Activated CD4-positive, alpha-beta T cell treated with anti-CD3 and anti-CD28 coated beads for 24 hours (primary cell): ENCODE measurements at places on chromosomes 3 and 15.
A peak's percentile ranks its signal among the peaks of the same experiment; 100 is the strongest.

- DNase-seq: no peak
Observed at GRCh38 chr3:54905261-54905888, 22.5 kb downstream of the LRTM1 start.

DNA sequence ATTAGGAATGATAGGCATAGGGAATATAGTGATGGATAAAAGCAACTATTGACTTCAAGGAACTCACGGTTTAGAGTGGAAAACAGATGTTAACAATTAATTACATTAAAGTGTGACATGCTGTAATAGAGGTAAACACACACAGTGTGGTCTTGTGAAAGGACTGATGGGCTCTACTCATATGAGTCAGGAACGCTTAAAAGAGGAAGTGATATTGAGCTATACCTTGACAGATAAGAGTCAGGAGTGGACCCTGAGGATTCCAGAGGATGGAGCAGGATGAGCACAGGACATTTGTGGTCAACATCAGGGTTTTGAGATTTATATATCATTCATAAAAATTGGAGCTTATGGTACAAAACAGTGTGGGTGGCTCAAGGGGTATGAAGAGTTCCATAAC, 11.0 kb downstream of the EXOG start:
- no peak for DNase-seq

DNA sequence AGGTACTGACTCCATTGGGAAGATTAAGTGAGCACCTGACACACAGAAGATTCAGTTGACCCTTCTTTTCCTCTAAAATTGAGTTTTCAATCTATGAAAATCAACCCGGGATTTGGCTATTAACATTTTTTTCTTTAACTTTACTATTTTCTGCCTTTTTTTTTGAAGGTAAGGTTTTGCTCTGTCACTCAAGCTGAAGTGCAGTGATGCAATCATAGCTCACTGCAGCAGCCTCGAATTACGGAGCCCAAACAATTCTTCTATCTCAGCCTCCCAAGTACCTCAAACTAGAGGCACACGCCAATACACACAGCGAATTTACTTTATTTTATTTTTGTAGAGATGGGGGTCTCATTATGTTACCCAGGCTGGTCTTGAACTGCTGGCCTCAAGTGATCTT, 1029.5 kb downstream of the MCTP2 start:
- no peak for DNase-seq

DNA sequence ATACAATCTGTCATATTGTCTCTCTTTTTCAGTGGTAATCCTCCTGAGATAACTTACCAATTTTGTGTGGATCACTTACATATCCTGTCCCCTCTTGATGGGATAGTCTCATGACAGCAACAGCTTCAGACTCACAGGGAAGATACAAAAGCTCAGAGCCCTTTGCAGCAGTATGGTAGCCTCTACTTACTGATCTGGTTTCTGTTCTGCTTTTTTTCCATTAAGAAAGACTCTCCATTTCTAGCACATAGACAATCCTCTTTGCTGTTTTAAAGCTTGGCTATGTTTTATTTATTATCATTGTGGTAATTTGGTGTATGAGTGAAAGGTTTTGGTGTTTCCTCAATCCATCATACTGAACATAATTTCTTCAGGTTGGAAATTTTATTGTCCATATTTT, 25.4 kb upstream of the SOX14 start:
- DNase-seq: no peak

DNA sequence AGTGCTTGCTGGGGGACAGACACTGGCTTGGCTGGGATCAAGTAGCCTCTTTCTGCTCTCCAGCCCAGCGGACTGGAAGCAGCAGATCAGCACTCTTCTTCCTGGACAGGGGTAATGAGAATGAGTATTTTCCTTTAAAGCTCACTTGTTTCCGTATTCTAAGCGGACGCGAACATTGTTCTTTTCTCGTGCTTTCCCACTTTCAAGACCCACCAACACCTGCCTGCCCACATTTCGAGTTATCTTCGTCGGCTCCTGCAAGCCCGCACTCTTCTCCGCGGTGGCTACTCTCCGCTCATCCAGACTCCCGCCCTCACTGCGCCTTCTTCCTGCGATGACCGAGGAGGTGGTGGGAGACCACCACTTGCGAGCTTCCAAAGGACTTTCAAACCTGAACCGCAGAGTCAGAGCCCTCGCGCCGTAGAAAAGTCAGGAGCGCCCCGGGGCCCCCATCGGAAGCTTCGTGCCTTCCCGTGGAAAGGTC, 1.6 kb upstream of the PPM1L start:
- DNase-seq: no peak

- no peak for DNase-seq
Observed at GRCh38 chr3:148280623-148281242, 417.0 kb upstream of the AGTR1 start.

DNA sequence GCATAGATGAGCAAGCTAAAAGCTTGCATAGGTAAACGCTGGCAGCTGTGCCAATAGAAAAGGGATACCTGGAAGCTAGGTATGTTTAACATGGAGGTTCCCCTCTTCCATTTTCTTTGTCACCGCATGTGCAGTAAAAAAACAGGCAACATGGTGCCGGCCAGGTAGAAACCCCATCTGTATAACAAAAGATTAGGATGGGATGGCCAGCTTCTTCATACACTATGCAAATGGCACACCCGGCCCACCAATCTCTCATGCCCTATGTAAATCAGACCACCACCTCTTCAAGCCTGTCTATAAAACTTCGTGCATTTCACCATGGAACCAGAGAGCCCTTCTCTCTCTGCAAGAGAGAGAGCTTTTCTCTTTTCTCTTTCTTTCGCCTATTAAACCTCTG, 224.3 kb upstream of the P2RY1 start:
- DNase-seq: no peak

GRCh38 chr3:16377196-16377595, 112.2 kb downstream of the OXNAD1 start:
- no peak for DNase-seq

GRCh38 chr3:18445401-18446148, 20.4 kb upstream of the SATB1 start:
- DNase-seq: peak; percentile 53

DNA sequence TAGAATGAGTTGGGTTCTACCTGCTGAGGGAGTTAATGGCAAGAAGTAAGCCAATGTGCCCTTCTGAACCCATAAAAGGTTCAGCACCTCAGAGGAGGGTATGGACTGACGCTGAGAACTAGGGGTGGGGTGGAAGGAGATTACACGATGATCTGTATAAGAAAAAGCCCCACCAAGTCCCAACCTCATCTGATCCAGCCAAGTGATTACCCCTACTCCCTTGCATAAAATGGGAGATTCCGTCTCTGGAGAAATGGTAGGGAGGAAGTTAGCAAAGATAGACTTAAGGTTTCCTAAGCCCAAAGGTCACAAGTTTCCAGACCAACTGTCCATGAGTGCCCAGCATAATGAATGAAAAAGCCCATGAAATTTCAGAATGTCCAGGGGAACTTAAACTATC, 7.1 kb upstream of the DVL3 start:
- no peak for DNase-seq

- DNase-seq: no peak
Observed at GRCh38 chr3:184608209-184608608, 46.6 kb downstream of the EPHB3 start.

GRCh38 chr3:178465260-178466180, 70.7 kb upstream of the KCNMB2 start:
- DNase-seq: no peak

DNA sequence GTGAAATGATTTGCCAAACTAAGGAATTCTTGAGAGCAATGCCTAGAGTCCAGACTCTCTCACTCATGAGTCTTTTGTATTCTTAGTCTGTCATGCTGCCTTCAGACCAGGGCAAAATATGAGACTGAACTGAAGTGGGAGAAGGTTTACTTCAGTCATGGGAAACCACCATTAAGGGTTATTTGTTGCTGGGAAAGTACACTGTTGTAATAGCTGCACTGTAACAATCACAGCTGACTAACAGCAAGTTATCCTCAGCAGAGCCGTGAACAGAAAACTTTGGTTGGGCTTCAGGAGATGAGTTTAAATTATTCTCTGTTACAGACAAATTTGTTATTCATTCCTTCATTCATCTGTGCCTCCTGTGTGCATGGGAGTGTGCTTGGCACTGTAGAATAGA, 258.5 kb downstream of the ROBO2 start:
- no peak for DNase-seq

DNA sequence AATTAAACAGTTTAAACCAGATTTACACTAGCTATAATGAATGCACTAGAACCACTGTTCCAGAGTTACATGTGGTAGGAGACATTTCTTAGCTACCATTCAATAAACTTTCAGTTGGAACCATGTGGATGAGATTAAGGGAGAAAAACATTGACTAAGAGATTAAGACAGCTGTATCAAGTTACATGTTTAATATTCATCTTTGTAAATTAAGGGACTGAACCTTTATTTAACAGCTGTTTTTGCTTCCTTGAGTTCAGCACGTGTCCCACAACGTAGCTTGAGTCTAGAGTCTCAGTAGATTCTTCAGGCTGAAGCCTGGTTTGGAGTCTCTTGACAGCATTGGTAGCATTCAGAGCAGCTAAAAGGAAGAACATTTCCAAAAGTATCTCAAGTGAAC, 27.2 kb upstream of the CFAP44 start:
- DNase-seq: no peak

GRCh38 chr15:54456413-54456812, 478.2 kb downstream of the UNC13C start:
- no peak for DNase-seq

GRCh38 chr3:123805101-123805500, 79.0 kb downstream of the MYLK start:
- DNase-seq: no peak

- DNase-seq: no peak
Observed at GRCh38 chr3:36792342-36792741, 28.0 kb upstream of the DCLK3 start.

GRCh38 chr3:128878556-128879124, 780 bp upstream of the ACAD9 start:
- no peak for DNase-seq

GRCh38 chr15:66757521-66757920, 55.5 kb downstream of the SMAD6 start:
- DNase-seq: no peak

DNA sequence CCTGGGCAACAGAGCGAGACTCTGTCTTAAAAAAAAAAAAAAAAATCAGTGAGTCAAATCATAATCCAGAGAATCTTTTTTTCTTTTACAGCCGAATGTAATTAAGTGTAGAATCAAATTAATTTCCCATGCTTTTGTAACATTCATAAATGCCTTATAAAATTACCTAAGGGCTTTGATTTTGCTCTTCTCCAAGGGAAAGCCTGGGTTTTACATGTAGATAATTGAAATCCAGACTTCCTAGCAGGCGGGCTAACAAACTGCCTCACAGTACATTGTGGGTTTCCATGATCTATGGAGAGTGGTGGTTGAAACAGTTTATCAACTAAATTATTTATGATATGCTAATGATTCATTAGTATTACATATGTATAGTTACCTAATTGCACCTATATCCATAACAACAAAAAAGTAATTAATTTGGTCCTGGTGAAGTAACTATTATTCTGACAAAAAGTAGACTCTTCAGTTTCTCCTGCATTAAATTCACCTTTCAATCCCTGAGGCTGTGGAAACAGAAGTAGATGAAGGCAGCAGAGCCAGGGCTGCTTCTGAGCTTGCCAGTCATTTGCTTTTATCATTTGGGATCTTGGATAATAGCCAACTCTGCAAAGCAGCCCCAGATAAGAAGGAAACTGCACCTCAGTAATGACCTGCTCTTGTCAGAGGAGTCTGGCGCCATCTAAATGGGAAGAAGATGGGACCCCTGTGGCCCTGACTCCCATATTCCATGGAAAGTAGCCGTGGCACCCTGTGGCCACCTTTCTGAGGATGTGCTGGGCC, 9.5 kb downstream of the CCR9 start:
- DNase-seq: no peak

- DNase-seq: no peak
Observed at GRCh38 chr15:32642667-32643435, 1.3 kb downstream of the SCG5 start.

GRCh38 chr3:194870394-194871110, 184.9 kb downstream of the FAM43A start:
- no peak for DNase-seq

- no peak for DNase-seq
Observed at GRCh38 chr3:39205131-39205530, 12.7 kb upstream of the XIRP1 start.

DNA sequence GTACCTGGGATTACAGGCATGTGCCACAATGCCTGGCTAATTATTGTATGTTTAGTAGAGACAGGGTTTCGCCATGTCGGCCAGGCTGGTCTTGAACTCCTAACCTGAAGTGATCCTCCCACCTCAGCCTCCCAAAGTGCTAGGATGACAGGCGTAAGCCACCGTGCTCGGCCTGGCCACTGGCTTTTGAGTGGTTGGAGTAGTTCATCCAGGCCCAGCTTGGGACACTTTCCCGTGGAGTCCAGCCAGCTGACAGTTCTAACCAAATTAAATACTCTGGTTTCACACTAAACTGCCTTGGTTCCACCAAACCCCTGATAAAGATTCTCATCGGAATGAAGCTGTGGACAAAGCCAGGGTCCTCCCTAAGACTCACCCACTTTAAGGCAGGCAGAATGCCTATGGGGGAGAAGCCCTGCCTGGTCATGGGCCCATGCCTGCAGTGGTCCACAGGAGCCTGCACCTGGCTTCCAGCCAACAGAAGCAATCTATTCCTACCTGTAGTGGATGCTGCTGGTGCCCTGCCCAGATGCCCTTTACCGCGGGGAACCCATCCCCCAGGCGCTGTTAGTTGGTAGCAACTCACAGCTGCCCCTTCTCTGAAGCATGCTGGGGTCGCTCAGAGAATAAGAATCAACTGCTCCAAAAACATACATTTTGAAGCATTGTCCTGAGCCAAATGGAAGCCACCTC, 5.2 kb upstream of the SLC28A1 start:
- DNase-seq: no peak

DNA sequence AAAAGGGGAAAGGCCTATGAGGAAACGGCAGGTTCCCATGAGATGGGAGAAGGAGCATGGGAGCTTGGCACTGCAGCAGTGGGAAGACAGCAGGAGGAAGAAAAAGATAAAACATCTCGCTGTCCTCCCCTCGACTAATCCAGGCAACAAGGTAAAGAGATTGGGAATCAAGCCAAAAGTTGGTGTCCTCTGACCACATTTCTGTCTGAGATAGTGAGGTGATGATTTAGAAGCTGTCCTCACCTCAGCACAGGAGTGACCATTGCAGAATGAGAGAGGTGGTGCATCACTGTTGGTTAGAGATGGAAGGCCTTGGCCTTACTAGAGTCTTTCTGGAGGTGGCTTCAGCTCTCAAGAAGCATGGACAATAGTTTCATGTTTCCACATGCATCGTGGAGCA, 226.6 kb upstream of the CCDC54 start:
- no peak for DNase-seq

DNA sequence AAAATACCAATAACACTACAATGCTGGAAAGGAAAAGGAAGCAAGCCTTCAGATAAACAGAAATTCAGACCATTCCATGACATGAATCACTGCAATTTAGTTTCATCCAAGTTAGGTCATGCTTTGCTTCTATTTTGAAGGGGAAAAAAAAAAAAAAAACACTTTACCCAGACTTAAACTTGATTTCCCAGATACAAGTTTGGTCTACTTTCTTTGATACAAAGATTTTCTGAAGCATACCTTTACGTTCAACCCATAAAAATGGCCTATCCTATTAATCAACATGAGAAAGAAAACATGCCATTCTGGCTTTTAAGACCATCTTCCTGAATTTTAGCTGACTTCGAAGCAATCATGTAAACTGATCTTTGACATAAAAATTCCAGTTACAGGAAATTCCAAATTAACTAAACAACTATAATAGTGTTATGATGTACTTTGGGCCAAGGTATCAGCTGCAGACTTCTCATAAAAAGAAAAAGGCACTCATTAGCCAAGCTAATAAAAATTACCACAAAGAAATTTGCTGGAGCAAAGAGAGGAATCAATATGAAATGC, 12.6 kb downstream of the OSBPL10 start:
- no peak for DNase-seq
